ENCODE measurements at places on chromosomes 3 and 15.
A peak's percentile ranks its signal among the peaks of the same experiment; 100 is the strongest.

GRCh38 chr3:172107403-172107802 is 68.0 kb downstream of the FNDC3B start:
- DNase-seq = no peak

GRCh38 chr3:112738366-112738765 is 97.4 kb upstream of the CCDC80 start:
- no peak for DNase-seq

DNA sequence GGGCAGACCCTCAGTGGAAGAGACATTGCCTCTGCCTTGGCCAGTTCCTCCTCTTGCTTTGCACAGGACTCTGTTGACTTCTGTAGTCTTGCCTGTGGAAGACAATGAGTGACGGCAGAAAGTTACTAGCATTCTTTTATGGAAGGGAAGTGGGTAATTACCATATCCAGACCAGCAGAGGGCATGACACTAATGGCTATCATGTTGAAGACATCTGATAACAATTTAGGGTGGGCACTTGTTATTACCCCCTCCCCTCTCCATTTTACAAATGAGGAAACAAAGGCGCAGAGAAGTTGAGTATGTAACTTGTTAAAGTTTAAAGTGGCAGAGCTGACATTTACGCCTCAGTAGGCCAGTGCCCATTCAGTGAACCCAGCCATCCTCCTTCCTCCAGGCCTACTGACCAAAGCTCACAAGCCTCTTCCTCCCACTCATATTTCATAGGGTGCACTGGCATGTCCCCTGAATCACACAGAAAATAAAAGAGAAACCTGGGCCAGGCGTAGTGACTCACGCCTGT is 48.2 kb upstream of the FMN1 start:
- no peak for DNase-seq

DNA sequence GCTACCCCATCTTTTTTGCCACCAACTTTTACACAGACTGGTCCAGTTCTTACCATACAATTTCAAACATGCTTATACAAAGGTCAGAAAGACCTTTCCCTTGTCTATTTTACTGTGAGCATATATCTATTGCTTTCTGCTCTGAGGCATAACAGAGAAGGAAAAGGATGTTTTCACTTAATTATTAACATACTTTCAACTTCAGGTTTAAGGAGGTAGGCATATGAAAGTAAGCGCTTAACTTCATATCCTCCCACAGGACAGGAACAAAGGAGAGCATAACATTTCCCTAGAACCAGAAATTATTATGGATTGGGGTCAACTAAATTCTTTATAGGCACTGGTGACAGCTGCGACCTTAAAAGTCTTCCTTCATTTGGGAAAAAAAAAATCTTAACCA is 1.1 kb downstream of the MYEF2 start:
- DNase-seq = no peak

- no peak for DNase-seq
Measured at GRCh38 chr3:64892671-64893309, 205.0 kb upstream of the ADAMTS9 start.

DNA sequence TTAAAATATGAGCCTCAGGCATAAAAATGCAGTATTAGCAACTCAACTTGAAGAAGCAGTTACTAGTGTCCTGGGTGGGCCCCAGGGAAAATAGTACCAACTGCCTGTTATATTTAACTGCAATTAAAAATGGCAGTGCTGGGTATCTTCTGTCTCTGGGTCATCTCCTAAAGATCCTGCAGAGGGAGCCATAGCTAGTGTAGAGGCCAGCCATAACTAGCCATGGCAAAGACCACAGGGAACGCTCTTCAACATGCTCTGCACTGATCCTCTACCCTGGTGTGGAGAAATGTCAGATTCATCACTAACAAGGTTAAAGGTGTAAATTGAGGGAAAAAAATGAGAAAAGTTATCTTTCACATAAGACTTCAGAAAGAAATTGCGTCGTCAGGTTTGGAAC is 181.3 kb downstream of the SNRPN start:
- peak; percentile 19 for DNase-seq

- DNase-seq = no peak
Measured at GRCh38 chr15:69704229-69704628, 251.6 kb downstream of the RPLP1 start.

DNA sequence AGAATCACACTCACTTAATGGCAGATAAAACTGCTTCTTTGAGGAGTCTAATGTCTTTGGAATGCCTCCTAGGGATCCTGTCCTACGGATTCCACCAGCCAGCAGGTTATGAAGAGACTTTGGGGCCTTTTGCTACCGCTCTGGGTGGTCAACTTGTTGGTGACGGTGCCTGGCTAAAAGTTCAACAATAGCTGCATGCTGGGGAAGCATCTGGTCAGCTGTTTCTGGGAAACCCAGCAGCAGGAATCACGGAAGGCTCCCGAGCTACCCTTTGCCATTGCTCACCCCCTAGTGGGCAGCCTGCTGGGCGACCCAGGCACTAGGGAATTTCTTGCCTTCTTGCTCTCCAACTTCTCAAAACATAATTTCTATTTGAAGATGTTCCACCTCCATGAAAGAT is 263.3 kb downstream of the NEK10 start:
- no peak for DNase-seq

DNA sequence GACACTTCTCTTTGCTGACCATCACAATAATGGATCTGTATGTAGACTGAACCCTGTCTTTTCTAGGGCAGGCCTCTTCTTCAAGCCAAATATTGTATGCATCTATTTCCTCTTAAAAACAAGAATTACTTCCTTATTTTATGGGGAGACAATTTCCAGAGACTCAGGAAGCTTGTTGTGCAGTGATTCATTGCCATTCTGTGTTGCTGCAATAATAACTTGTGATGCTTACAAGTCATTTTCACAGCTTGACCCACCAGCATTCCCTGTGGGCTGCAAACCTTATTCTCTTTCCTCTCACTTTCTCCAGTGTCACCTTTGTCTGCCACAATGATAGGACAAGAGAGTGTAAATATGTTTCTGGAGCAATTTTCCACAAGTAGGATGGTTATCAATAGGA is 276.7 kb upstream of the SGO1 start:
- DNase-seq = no peak

DNA sequence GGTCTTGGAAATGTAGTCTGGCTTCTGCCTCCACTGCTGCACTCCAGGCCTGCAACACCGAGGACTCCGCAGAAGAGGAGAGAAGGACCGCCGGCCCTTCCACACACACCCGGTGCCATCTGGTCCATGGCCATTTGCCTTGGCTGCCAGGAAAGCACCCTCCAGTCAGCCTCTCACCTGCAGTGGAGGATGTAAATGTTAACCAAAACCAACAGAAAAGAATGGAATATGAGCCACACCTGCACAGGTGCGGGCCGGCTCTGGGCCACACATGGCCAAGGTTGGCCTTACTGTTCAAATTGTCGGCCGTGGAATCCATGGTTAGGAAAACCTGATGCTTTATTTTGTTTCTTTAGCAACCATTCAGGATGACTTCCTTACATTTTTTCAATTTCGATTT is 178.3 kb upstream of the C2CD4B start:
- DNase-seq = peak; percentile 23

- no peak for DNase-seq
Measured at GRCh38 chr3:69142090-69142489, 19.7 kb upstream of the LMOD3 start.

GRCh38 chr3:197539651-197540051 is 16.1 kb downstream of the BDH1 start:
- no peak for DNase-seq

DNA sequence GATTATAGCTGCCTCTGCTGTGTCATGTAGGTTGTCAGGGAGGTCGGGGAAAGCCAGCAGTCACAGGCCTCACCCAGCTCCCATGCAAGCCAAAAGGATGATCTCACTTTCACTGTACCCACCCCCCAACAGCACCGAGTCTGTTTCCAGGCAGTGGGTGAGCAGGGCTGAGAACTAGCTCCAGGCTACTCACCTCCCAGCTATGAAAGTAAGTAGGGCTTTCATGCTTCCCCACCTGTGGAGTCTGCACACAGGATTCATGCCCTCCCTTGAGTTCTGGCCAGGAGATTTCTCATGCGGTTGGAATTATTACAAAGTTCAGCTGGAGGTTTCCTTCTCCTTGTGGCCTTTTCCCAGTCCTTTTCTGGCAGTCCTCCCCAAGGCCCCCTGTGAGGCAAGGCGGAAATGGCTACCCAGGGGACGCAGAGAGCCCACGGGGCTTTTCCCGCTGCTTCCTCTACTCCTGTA is 356.2 kb downstream of the SV2B start:
- DNase-seq = no peak

DNA sequence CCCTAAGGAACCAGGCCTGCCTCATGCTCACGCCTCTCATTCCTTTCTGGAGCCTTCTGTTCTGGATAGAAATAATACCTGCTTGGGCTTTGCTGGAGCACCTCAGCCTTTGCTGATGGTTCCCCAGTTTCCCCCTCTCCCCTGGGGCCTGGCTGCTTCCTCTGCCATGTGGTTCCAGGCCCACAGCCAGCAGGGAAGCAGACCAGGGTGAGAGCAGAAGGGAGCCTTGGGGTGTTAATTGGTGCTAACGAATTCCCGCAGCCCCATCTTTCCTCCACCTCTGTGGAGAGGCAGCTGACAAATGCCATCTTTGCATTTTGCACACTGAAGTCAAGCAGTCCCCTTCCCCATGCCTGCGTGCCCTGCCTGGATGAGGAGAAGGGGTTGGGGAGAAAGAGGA is 13.1 kb upstream of the CORO2B start:
- peak; percentile 26 for DNase-seq

DNA sequence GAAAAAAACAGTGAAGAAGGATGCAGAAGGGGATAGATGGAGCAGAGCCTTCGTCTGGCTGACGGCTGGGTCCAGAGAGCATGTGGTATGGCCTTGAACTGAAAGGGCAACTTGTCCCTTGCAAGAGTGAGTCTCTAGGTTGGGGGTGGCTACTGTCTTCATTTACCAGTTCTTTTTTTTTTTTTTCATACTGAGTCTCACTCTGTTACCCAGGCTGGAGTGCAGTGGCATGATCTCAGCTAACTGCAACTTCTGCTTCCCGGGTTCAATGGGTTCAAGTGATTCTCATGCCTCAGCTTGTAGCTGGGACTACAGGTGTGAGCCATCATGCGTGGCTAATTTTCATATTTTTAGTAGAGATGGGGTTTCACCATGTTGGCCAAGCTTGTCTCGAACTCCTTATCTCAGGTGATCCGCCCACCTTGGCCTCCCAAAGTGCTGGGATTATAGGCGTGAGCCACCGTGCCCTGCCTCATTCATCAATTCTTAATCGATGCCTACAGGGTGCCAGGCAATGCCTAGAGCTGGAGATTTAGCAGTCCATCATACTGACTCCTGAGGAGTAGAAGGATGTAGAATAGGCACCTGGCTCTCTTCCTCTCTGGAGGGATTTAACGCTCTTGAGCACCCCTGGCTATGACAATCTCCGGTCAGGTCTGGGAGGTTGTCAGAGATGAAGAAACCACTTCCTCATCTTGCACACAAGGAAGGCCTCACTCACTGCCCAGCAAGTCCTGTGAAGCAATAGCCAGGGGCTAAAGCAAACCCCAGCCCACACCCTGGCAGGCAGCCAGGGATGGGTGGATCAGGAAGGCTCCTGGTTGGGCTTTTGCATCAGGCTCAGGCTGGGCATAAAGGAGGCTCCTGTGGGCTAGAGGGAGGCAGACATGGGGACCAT is at the start of gene CAMP:
Gene CAMP, plus strand, starts transcription at position 880 of the 898 bp plus-strand sequence. Its CDS starts 17 bp downstream, at position 897.
- DNase-seq = no peak

- no peak for DNase-seq
Measured at GRCh38 chr3:143661677-143662076, 186.6 kb downstream of the SLC9A9 start.

DNA sequence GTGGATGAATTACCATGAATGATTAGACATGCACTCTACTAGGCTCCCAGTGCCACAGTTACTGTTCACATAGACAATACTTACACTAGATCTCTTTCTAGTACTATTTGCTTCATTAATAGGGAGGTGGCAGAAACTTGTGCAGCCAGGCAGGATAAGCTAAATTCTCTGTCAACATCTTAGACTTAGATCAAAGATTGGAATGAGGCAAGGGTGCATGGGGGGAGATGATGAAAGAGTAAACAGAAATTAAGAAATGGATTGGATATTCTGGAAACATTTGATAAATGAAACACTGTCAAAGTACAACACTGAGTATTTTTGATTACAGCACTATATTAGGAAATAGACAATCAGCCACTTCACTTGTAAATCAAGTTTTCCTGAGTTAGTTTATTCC is 205.4 kb upstream of the TBC1D5 start:
- DNase-seq = no peak

GRCh38 chr3:43378066-43378935 is 92.0 kb downstream of the SNRK start:
- DNase-seq = peak; percentile 40

DNA sequence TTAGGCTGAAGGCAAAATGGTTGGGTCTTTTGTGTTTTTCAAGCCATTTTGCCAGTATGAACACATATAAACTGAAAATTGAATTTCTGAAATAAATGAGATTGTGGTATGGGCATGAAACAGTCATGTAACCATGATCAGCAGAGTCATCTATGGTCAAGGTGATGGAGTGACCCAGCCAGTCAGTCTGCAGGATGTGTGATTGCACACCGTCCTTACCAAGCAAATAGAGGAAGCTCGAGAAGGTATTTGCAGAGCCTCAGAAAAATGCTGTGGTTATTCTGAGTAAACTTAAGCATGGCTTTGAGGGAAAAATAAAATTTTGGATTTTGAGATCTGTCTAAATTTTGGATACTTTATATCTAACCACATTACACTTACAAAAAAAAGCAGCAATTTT is 95.9 kb upstream of the RNF7 start:
- no peak for DNase-seq

DNA sequence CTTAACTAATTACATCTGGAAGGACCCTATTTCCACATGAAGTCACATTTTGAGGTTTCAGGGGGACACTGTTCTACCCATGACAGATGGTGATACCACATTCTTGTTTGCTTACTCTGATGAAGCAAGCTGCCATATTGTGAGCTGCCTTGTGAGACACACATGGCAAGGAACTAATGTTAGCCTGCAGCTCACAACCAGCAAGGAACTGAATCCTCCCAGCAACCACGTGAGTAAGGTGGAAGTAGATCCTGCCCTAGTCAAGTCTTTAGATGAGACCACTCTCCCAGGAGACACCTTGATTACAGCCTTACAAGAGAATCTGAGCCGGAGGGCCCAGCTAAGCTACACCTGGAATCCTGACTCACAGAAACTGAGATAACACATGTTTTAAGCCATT is 160.1 kb downstream of the PDE8A start:
- DNase-seq = no peak

- no peak for DNase-seq
Measured at GRCh38 chr3:111333642-111334041, 208.4 kb upstream of the CD96 start.

GRCh38 chr3:180416111-180416594 is 185.8 kb upstream of the TTC14 start:
- DNase-seq = peak; percentile 9
